Stimulated activated CD4-positive, alpha-beta T cell treated with anti-CD3 and anti-CD28 coated beads, Interleukin-1b, Interleukin-23, amount 100 ng/mL, for 24 hours (primary cell): ENCODE measurements at places on chromosomes 3 and 15.

GRCh38 chr3:126338790-126339288, 18.4 kb downstream of the KLF15 start:
- no peak for DNase-seq

- no peak for DNase-seq
These were observed 417.4 kb upstream of the SEMA6D start for GRCh38 chr15:47299846-47300434.

DNA sequence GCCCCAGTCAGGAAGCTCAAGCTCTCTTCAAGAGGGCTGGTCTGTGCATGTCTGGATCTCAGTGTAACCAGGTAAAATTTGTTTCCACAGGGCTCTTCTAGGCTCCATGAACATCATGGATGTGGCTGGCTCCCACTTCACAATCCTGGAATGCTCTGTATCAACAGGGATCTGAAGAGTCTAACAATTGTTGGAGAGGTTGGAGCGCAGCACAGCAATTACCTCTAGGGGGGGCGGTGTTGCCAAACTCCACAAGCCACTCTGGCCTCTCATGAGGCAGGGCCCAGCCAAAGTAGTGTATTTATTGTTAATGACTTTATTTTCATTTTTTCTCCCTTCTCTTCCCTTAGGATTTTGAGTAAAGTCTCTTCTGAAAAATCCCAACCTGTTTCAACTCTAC, 6.1 kb upstream of the EIF2B5 start:
- DNase-seq, result no peak

DNA sequence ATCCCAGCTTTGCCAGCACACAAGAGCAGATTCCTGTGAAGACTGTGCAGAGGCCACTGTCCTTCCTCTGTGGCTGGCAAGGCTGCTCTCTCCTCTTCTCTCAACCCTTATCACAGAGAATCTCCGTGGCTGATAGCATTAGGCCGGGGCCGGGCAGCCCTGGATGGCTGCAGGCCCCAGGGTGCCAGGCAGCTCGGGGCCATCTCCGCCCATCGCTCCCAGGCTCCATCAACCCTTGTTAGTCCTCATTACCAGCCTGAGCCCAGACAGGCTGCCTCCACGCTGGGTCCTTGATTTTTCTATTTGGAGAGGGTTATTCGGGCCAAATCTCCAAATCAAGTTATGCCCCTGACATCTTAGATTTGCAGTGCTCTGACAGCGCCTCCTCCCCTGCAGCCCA, 39.1 kb downstream of the MRPL46 start:
- no peak for DNase-seq

DNA sequence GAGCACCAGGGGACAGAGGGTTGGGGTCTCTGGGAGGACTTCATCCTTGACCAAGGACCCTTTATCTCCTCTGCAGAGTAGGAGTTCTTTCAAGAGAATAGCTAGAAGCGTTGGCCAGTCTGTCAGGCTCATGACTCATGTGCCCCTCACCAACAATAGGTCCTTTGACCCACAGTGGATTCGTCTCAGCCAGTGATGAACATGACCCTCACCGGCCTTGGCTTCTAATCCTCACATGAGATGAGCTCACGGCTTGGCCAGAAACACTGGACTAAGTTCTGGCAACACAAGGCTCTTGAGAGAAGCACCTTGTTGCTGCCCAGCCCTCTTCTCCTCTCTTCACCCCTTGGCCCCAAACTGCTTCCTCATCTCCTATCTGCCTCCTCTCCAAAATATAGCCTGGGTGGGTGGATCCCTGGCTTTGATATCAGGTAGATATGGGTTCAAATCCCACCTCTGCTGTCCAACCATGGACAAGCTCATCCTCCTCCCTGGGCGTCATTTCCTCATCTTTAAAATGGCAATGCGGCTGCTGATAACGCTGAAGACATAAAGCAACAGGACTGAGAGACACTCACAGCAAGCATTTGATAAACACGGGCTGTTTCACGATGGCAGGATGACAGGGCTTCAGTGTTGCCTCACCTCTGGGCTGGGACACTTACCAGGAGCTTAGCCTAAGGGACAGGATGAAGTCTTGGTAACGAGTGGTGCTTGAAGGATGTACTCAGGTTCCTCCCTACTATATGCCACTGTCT, 446.7 kb upstream of the PROK2 start:
- DNase-seq, result no peak

DNA sequence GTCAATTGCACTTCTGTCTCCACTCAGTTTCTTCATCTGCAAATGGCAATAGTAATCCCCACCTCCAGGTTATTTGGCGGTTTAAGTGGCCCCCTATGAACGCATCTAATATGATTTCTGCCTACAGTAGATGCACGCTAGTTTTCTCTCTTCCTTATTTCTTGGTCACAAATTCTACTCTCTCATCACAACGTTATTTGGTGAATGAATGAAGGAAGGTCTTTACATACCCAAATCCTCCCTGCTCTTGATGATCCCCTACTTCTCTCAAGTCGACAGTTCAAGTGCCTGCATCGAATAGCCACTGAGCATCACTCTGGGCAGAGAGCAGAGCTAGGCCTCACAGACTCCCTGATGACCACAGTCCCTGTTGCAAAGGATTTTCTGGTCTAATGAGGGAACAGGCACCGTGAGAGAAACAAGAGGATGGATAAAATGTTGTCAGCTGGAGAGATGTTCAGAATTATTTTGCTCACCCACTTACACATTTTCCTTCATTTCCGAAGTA, 181.2 kb upstream of the SMAD3 start:
- DNase-seq, result no peak

DNA sequence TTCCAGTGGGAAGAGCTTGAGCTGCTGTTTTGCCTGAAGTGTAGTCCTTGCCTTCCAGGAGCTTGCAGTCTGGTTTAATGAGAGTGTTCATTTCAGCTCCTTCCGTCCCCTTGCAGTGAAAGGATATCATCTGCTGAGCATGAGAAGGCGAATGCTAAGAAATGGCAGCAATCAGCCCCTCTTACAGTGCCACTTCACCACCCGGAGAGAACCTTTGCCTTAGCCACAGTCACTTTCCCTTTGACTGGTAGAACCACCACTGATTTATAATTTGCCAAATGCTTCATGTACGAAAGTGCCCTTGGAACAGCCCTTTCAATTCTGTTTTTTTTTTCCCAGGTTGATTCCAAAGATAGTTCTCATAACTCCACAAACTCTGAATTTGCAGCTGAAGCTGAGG, 11.5 kb downstream of the TATDN2 start:
- no peak for DNase-seq

DNA sequence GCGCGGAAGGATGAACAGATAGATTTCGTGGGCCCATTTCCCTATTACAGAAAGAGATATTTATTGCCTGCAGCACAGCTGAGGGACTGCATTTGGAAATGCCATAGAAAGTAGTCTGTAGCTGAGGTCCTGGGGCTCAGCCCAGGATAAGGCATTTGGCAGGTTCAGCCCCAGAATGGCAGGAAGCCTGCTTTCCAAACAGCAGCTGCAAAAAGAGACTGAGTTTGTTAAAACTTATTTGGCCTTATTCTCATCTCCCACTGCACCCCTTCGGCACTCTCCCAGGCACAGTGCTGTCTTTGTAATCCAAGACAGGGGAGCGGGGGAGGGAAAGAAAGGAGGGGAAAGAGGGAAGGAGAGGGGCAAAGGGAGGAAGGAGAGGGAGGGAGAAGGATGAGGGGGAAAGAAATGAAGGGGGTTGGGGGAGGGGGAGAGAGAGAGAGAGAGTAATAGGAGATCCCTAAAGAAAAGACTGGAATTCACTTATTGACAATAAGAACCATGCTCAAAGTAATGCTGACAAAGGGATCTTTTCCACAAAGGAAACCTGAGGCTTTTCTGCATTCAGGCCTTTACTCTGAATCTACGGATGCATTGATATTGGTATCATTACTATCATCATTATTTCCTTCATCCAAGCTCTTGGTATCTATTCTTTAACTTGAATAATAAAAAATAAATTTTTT, 94.0 kb upstream of the LRRN1 start:
- no peak for DNase-seq

DNA sequence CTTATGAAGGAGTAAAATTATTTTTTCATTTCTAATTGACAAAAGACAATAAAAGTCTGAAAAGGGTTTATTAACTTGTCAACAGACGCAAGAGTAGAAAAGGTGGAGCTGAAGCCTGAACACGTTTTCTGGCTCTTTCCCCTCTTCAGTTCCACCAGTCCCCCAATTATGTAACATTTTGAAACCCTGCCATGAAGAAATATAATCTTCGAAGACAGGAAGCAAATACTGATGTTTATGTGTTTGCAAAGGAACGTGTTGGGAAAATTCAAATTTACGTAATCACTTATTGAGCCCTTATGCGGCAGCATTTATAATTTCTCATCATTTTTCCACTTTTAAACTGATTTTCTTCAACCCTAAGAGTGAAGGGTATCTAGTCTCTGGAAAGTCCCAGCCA, 767 bp downstream of the AP3S2 start:
- no peak for DNase-seq

DNA sequence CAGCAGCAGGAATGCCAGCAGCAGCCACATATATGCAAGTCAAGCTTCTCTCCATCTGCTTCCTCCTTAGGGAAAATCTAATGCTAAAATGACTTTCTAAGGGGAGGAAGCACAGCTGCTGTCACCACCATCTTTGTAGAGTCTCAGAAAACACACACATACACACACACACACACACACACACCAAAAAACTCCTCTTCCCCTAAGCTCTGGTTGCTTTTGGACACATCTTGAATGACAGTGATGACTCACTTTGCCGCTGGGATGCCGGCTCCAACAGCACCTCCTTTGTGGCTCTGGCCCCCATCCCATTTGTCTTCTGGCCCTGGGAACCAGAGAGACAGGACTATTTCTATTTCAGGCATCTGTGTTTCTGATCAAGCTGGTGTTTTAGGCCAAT, 124.8 kb upstream of the GOLIM4 start:
- no peak for DNase-seq

- DNase-seq, result no peak
These were observed 183.5 kb upstream of the LYSMD4 start for GRCh38 chr15:99916668-99917223.

DNA sequence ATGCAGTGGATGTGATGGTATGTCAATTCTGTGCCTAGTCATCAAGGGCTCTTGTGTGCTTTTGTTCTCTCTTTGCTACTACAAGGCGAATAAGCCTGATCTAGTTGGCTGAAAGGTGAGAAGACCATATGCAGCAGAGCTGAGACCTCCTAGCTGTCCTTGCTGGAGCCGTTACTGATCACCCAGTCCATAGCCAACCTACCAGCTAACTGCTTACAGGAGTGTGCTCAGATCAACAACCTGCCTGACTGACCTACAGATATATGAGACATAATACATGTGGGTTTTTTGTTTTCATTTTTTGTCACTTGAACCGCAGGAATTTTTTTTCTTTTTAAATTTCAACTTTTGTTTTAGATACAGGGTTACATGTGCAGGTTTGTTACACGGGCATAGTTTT, 22.8 kb downstream of the OXSM start:
- no peak for DNase-seq

- no peak for DNase-seq
These were observed 8.7 kb downstream of the DCUN1D1 start for GRCh38 chr3:182971637-182972036.
